ENCODE measurements at places on chromosomes 5 and 9.

DNA sequence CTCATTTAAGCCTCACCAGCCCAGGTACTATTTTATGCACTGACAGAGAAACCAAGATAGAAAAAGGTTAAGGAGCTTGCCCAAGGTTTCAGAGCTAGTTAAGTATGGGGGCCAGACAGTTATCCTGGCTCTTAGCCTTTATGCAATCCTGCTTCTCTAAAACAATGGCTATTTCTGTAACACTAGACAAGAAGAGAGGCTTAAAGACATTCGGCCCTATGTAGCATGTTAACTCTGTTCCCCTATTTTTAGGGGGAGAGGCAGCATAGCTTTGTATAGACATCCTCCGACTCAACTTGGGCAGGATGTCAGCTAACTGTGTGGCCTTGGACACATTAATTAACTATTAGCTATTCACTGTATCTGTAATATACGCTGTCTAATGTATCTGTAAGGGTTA is 54.6 kb downstream of the LHFPL2 start:
- no peak for DNase-seq

DNA sequence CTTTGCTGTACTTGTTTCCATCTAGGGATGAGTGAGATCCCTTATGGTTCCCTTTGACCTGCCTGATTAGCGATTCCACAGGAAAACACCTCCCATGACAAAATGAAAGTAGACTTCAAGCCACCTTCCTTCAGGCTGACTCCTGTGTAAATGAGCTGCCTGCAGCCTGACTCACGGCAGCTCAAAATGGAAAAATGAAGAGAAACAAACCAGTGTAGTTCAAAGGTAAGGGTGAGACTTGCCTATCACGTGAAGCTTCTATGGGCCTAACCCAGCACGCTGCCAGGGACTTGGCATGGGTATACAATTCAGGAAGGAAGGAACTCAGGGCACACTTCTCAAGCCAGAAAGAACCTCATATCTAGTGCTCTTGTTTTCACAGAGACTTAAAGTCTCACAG is 110.1 kb upstream of the LRRTM2 start:
- no peak for DNase-seq

DNA sequence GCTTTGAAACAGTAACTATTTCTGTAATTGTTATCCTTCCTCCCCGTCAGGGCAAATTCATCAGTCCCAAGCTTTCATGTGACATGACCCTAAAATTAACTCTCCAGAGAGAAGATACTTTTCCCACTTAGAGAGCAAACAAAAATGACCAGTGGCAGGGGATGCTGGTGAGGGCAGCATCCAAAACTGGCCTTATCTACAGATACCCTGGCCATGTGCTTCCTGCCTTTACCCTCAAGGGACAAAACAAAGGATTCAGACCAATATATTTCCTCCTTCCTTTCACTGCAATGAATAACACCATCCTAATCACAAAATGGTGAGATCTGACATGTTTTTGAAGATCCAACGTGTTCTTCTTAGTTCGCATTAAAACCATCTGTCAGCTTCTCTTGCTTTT is 267.2 kb downstream of the MAN2A1 start:
- no peak for DNase-seq

GRCh38 chr9:107949061-107949460 is 459.5 kb upstream of the KLF4 start:
- no peak for DNase-seq

All from ovary (tissue), 10 donors.